Fibroblast of pulmonary artery (primary cell): ENCODE measurements at places on chromosomes 5 and 9.
A peak's percentile ranks its signal among the peaks of the same experiment; 100 is the strongest.

GRCh38 chr9:92739346-92739970 lies 25.2 kb downstream of the BICD2 start:
- no peak for DNase-seq

- DNase-seq, result peak; percentile 86
Measured at GRCh38 chr5:151213803-151214613, 9.9 kb downstream of the CCDC69 start.

GRCh38 chr5:176935017-176935416 lies 35.9 kb upstream of the HK3 start:
- DNase-seq, result no peak

DNA sequence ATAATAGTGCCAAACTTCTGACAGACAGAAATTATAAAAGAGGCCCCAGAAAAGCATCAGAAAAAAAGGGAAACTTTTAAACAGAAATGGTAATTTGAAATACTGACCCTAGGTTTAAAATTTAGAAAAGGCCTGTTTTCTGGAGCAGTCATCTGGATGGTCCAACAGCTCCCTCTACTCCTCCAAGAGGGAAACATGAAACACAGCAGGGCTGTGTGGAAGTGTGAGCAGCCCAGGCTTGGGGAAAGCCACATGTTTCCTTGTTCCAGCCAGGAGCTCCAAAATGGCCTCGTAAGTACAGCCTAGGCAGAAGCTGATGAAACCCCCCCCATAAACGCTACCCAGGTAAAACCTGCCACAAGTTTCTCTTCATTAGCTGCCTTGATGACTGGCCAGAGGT lies 499.3 kb upstream of the ADAMTS16 start:
- DNase-seq, result peak; percentile 3

- DNase-seq, result no peak
Measured at GRCh38 chr5:91018200-91018599, 364.9 kb downstream of the ARRDC3 start.

- peak; percentile 84 for DNase-seq
Measured at GRCh38 chr9:70111042-70111602, 67.5 kb downstream of the MAMDC2 start.

DNA sequence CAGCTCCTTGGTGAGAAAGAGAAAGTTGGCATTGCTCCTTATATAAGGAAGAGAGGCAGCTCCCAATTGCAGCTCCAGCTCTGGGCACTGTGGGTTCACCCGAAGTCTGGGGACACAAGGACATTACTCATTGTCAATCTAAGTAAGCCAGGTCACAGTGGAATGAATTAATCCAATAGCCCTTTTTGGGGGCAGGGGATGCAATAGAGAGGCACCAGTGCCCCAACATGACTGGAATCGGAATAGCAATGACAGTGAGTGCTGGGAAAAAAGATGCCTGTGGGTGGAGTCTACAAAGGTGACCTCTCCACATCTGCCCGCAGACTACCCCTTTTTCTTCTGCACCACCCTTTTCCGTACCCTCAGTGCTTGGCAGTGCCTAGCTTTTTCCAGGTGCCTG lies 11.1 kb upstream of the NEUROG1 start:
- no peak for DNase-seq

DNA sequence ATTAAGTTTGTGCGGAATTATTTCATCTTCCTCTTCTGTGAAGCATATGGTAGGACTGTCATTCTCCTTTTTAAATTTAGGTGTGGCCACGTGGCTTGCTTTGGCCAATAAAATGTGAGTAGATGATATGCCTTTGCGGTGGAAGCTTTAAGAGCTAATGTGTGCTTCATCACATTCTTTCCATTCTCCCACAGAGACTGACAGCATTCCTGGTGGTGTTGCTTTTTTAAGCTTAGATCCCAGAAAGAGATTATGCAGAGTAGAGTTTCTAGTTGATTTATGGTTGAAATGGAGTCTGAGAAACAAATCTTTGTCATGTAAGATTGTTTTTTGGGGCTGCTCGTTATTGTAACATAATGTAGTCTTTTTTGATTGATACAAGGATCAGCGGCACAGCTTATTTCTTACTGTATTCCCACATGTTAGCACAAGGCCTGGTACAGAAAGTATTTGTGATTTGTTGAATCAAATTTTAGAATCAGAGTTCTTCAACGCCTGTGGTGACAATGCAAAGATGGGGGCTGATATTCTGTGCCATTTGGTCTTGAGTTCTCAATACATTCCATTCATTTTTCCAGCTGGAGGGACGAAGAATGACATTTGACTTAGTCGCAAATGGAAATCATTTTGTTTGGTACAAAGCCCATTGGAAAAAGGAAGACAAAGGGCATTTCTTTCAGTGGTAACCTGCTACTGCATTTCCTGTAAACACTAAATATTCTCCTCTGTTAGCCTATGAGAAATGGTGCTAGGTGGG lies 209.9 kb upstream of the VLDLR start:
- peak; percentile 37 for DNase-seq

DNA sequence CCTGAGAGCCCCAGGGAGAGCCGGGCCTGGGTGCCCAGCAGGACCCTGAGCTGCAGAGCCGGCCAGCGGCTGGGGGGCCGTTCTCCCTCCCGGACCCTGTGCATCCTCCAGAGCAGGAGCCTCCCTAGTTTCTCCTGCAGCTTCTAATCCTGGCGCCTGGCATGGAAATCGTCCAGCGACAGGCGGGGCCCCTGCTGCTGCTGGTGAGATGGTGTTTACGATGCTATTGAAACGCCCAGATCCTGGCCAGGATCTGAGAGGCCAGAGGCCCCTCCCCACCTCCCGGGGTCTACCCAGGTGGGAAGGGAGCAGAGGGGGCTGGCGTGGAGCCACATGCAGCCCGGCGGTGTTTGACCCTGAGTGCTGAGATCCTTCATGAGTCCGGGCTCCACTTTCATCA lies 38.2 kb upstream of the CEP72 start:
- no peak for DNase-seq

DNA sequence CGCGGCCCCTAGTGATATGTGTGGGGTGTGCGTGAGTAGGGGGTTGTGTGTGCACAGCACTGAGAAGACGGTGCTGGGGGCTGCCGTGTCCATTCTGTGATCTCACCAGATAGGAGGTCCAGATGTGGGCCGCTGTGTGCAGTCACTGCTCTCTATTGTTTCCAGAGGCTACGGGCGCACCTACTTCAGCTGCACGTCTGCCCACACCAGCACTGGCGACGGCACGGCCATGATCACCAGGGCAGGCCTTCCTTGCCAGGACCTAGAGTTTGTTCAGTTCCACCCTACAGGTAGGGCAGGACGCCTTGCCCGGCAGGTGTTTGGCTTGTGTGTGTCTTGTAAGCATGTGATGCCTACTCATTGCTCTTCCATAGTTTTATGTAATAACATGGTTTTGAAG lies 12.6 kb downstream of the SDHA start:
- no peak for DNase-seq

DNA sequence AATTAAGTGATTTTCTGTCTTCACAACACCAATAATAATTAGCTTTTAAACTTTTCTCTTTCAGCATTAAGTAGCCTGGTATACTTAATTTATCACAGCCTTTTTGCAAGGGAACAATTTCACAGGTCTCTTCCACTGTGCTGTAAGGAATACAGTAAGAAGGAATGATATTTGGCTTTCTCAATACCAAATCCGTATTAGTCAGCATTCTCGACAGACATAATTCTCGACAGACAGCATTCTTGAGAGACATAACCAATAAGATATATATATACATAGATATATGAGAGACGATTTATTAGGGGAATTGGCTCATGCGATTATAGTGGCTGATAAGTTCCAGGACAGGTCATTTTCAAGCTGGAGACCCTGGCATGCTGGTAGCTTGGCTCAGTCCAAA lies 18.0 kb downstream of the PRKAA1 start:
- no peak for DNase-seq

DNA sequence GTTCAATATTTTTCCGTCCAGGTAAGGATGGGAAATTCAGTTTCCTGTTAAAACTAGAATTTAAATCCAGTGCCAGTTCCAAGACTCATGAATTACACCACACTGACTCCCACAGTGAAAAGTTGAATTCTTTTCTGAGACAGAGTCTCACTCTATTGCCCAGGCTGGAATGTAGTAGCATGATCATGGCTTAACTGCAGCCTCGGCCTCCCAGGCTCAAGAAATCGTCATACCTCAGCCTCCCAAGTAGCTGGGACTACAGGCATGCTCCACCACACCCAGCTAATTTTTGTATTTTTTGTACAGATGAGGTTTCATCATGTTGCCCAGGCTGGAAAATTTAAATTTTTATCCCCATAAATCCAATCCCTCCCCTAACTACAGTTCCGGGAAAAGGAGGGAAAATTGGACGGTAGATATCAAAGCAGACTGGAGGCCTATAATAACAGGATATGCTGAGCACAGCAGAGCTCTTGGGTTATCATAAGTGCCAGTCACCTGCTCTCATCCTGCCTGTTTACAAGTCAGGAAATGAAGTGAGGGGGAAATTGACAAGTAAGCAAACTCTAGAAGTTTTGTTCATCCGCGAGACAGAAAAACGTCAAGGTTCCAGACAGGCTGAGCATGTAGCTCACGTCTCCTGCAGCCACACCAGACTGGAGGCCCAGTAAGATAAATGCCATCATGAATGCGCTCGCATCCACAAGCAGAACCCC lies 105.7 kb downstream of the UGCG start:
- DNase-seq, result no peak

DNA sequence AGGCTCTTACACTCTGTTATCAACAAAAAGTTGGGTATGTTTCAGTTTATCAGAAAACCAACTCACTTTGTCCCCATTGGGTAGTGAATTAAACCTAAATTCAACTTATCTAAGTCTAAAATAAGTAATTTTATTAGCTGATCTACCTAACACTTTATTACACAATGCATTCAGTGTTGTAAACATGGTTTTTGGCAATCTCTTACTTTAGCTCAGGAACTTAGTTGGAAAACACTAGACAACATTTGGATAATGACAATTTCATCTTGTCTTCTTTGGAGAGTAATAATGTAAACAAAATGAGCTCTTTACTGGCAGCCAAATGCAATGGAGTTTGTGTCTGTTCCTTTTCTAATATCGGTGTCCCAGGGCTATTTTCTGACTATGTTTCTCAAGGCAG lies 33.0 kb downstream of the FGF10 start:
- no peak for DNase-seq

DNA sequence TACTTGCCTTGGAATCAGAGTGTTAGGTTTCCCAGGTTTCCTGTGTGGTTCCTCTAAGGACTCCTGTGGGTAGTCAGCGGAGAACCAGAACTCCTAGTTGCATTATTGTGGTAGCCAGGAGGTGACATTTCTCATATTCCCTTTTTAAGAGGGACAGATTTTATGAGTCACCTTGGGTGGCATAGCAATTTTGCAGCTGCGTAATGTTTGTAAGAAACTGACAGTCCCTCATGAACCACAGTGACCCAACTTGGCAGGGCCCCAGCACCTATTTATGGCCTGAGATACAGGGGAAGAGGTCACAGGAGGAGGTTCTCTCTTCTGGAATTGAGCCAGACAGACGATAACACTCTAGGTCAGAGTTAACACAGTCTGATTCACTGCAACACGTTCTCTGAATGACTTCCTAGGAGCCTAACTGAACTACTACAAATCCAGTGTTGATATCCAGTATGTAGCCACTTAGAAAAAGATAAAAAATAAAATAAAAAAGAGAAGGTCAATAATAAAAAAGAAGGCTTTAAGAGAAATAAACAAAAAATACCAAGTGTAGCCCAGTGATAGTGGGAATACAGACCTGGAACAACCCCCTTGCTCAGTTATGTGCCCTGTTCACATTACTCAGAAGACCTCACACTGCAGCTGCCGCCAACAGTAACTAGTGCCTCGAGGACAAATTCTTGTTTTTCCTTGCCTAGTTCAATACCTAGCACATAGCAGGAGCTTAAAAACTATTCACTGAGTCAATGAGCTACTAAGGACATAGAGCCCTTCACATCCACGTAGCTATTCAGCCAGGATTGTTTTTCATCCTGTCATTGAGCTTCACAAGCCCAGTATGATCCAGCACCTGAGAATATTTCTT lies 50.7 kb upstream of the VLDLR start:
- DNase-seq, result peak; percentile 85

DNA sequence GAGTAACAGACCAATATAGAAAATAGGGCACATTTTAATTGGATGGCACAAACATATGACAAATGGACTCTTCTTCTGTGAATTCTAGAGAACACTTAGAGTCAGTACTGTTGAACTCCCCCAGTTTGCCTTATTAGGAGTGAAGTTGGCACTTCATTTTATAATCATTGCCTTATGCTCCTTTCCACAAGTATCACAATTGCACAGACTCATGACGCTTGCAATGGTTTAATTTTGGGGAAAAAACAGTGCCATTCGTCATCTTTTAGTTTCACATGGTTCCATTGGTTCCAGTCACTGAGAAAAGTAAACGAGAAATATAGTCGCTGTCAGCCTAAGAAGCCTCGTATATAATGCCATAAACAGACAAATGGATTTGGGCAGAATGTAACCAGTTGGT lies 71.2 kb downstream of the LURAP1L start:
- DNase-seq, result no peak

DNA sequence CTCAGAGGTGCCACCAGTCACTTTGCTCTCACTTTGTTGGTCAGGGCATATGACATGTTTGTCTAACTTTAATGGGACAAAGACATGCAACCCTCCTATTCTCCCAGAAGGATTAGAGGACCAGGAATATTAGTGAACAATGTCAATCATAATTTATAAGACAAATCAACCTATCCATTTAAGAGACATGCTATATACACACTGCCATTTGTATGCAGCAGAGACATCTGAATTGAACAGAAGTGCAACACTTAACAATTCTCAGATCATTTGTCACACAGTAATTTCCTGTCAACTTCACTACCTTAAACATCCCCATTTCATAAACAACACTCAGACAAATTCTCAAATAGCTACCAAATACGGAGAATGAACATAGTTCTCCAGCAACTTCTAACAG lies 273.6 kb upstream of the RGMB start:
- DNase-seq, result no peak

- DNase-seq, result no peak
Measured at GRCh38 chr5:40376566-40376965, 303.1 kb upstream of the PTGER4 start.

GRCh38 chr5:154971501-154971900 lies 30.6 kb downstream of the MRPL22 start:
- peak; percentile 66 for DNase-seq

- DNase-seq, result peak; percentile 81
Measured at GRCh38 chr9:16526380-16526779, 344.1 kb downstream of the BNC2 start.
